ENCODE measurements at places on chromosomes 1 and 21. TPM values are rescaled to one million over a fixed set of nuclear protein-coding genes. Genes with fewer than 3 reads are reported as not detected.

The FAM72A gene
- total RNA-seq, result 2.4 TPM

- DNase-seq, result no peak
Observed at GRCh38 chr1:239913141-239913585, 178.5 kb upstream of the FMN2 start.

The ZBTB17 gene
- 46.9 TPM for total RNA-seq

The NES gene
- total RNA-seq, result 43.2 TPM

The PDE9A gene
- 13.0 TPM for total RNA-seq

- DNase-seq, result no peak
Observed at GRCh38 chr1:208803011-208803811, 559.0 kb upstream of the PLXNA2 start.

- DNase-seq, result no peak
Observed at GRCh38 chr1:94142022-94142421, 21.1 kb upstream of the ABCA4 start.

- no peak for DNase-seq
Observed at GRCh38 chr1:218346391-218347204, 1.5 kb downstream of the TGFB2 start.

DNA sequence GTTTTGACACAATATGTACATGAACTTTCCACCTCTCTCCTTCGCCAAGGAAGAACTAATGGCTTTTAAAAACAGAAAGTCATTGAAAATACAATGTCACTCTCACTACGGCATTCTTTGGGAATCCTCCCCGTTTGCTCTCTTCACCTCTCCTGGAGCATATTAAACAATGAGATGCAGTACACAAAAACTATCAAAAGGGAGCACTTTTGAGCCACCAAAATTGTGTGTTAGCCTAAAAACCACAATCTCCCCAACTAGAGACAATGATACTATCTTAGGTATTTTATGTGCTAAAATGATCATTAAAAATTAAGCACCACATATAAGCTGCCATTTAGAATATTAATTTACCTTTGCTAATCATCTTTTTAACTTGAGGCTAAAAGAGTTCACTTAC is 425.5 kb downstream of the KCTD3 start:
- no peak for DNase-seq

DNA sequence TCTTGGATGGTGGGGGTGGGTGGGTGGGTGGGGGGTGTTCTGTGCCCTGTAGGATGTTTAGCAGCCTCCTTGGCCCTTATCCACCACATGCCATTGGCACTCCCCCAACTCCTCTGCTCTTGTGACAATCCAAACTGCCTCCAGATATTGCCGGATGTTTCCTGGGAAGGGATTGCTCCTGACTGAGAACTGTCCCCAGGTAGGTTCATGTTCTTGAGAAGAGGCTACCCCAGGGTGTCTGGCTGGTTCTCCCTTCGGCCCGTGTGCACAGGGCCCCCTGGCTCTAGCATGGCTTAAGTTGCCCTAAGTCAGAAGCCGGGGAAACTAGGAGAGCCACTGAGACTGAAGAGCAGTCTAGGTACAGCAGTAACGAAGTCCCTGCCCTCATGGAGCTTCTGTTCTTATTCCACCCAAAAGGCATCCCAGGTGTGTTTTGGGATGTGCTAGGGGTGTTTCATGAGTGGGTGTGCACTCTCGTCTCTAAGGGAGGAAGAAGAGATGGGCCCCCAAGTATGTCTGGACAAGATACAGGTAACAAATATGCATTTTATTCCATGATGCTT is 19.8 kb upstream of the THRAP3 start:
- DNase-seq, result no peak

The DNM3 gene
- total RNA-seq, result 76.2 TPM

DNA sequence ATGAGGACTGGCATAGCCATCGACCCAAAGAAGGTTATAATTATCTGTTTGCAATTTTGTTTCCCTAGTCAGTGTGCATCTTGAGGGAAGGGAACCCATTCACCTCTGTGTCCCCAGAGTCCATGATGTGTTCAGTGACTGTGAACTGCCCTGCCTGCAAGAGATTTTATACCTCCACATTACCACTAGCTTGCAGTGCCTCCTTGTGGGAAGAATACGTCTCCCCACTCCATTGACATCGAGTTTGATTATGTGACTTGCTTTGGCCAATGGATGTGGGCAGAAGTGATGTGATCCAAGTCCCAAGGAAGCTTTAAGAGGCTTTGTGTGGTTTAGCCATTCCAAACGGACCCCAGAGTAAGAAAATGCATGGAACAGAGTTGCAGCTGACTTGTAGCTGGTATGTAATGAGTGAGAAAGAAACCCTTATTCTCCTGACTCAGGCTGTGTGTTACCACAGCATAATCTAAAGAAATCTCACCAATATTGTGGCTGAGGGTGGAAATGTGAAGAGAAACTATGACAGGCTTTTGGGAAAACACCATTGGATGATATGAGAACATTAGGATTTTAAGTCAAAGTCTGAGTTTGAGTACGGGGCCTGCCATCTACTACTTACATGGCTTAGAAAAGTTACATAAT is 47.8 kb upstream of the NRDC start:
- DNase-seq, result no peak

The AKR7A3 gene
- 1.2 TPM for total RNA-seq

The FDPS gene
- 132 TPM for total RNA-seq

DNA sequence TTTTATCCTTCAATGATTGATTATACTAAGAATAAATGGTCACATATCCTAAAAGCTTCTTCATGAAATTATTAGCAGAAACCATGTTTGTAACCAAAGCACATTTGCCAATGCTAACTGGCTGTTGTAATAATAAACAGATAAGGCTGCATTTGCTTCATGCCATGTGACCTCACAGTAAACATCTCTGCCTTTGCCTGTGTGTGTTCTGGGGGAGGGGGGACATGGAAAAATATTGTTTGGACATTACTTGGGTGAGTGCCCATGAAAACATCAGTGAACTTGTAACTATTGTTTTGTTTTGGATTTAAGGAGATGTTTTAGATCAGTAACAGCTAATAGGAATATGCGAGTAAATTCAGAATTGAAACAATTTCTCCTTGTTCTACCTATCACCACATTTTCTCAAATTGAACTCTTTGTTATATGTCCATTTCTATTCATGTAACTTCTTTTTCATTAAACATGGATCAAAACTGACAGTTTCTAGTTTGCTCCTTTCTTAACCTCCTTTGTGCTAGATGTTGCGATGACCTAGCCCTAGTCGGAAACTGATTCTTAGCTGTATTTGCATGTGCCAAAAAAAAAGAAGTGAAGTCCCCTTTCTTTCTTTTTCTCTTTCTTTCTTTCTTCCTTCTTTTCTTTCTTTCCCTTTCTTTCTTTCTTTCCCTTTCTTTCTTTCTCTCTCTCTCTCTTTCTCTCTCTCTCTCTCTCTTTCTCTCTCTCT is 45.1 kb downstream of the MAP3K7CL start:
- no peak for DNase-seq

DNA sequence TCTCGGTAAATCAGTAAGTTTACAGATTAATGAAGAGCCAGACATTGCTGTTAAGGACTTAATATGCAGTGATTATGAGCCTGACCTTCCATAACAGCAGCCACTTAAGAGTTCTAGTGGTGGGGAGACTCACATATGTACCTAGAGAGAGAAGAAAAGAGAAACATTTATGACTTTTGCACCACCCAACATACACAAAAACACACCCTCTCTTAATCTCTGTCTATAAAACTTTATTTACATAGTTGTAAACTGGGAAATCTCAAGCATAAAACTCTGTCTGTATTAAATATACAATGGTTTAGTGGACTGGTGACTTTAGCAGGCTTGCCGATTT is 347.4 kb upstream of the ADGRL2 start:
- DNase-seq, result no peak

The FAM177B gene
- not detected for total RNA-seq

GRCh38 chr1:34549199-34549598 is 205.6 kb upstream of the GJB5 start:
- no peak for DNase-seq

The FCRL5 gene
- total RNA-seq, result not detected

The DYNLT4 gene
- total RNA-seq, result not detected

The KRTAP7-1 gene
- not detected for total RNA-seq

The KRTAP19-3 gene
- total RNA-seq, result not detected

The PLPPR4 gene
- 168 TPM for total RNA-seq

GRCh38 chr1:47696404-47696736 is 258.5 kb downstream of the FOXD2 start:
- DNase-seq, result no peak

- DNase-seq, result no peak
Observed at GRCh38 chr1:207335695-207336363, 14.4 kb downstream of the CD55 start.

The POMGNT1 gene
- total RNA-seq, result 40.4 TPM

- no peak for DNase-seq
Observed at GRCh38 chr1:42962641-42963377, 4.1 kb upstream of the SLC2A1 start.

DNA sequence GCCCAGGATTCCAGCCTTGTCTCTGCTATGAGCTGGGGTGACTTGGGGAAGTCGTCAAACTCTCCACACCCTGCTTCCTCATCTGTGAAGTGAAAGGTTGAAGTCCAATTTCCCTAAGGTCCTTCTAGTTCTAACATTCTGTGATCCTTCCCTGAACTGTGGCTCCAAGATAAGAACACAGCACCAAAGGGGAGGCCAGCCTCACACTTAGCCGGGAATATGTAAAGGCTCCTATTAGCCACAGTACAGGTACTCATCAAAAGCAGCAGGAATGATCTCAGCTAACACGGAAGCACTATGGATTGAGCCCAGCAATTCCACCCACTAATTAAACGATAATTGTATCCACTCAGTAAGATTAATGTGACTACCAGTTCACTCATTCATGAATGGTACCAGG is 4.0 kb downstream of the SLC30A10 start:
- no peak for DNase-seq

DNA sequence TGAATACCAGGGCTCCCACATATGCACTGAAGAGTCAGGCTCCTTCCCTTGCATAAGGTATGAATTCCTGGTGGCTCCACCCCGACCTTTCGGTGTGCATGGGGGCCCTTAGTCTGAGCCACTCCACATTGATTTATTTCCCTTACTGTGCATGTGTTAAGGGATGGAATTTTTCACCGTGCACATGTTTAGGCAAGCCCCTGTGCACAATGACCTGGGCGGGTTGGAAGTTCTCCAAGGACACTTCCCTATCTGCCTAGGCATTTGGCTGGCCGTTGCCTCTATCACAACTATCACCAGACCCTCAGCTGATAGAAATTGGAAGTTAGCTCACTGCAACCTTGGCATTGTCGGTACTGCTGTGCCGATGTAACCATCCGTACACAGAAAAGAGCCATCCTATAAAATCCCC is 9.7 kb downstream of the S100A6 start:
- no peak for DNase-seq

DNA sequence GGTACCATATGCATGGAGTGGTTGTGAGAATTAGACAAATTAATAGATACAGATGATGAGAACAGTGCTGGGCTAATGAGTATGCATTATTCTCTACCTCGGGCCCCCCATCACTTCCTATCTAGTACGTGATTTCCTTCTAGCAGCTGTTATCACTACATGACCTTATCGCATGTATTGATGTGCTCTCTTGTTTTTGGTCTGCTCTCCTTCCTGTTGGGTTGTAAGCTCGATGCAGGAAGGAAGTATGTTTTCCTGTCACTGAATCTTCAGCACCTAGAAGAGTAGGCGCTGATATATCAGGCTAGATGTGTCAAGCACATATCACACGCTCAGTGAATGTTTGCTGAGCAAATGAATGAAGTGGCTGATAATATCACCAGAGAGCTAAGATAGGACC is 43.9 kb upstream of the IFNAR2 start:
- no peak for DNase-seq

GRCh38 chr1:232996143-232996542 is 45.7 kb downstream of the NTPCR start:
- no peak for DNase-seq

DNA sequence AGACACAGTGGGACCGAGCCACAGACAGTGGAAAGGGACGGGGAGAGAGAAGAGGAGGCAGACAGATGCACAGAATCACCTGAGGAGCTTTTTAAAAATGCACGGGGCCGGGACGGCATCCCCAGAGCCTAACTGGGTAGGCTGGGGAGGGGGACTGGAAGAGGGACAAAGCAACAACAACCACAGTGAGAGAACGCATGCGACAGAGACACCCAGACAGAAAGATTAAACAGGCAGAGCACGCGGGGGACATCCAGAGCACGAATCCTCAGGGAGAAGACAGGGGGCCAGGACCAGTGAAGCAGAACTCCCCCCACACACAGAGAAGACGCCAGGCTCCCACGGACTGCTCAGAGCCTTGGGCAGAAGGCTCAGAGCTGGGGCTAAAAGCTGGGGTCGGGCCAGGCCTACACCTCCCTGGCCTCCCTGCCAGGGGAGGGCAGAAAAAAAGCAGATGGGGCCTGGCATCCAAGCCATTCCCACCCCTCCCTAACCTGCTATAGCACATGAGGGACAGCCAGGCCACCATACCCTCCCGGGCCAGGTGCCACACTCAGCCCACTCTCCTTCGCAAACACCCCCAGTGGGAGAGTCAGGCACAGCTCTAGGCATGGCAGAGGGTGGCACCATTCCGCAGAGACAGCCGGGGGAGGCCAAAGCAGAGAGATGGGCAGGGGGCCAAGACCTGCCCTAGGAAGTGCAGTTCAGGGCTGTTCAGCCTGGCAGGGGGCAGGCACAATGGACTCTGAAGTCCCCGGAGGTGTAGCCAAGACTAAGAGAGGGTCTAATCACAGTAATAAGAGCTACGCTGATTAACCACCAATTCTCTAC is 29.8 kb upstream of the COL16A1 start:
- peak; percentile 51 for DNase-seq

The ADCY10 gene
- total RNA-seq, result 0.41 TPM

The CFHR1 gene
- total RNA-seq, result 0.41 TPM

The SV2A gene
- 73.0 TPM for total RNA-seq

The TNFRSF9 gene
- not detected for total RNA-seq

GRCh38 chr1:69929308-69930057 is 275.9 kb downstream of the LRRC40 start:
- DNase-seq, result no peak

DNA sequence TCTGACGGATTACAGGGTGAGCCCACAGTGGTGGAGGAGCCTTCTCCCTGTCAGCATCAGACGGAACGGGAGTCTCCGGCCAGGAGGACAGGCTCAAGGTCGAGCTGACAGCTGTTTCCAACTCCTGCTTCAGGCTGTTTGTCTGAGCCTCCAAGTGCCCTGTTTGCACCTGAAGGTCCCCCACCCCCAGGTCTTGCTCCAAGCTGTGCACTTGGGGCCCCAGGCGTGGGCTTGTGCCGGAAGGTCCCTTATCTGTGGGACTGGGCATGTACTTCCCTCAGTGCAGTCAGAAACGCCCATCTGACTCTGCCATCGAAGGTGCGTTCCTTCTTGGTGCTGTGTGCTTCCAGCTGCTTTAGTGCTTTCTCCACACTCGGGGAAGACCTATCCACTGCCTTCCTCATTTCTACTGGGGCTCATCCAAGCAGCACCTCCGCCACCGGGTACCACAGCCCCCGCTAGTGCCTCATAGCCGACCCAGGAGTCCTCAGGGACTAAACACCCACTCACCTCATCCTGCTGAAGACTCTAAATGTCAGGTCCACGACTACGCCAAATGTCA is 29.5 kb upstream of the CR2 start:
- no peak for DNase-seq

Data from frontal cortex (tissue), 4 donors.